Omental fat pad (tissue), 4 donors: ENCODE measurements at places on chromosomes 3 and 15. TPM values are rescaled to one million over a fixed set of nuclear protein-coding genes. Genes with fewer than 3 reads are reported as not detected.

Gene GOLGA8A
- 64.6 TPM for total RNA-seq

DNA sequence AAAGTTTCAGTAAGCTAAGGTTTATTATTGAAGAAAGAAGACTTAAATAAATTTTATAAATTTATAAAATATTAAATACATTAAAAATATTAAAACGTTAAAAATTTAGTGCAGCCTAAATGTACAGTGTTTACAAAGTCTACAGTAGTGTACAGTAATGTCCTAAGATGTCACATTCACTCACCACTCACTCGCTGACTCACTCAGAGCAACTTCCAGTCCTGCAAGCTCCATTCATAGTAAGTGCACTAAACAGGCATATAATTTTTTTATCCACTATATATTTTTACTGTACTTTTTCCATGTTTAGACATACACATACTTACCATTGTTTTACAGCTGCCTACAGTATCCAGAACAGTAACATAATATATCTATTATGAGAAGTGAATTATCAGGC, 51.5 kb downstream of the TJP1 start:
- DNase-seq, result no peak

GRCh38 chr3:105611304-105612192, 244.8 kb downstream of the ALCAM start:
- no peak for DNase-seq

Gene RBSN
- 32.3 TPM for total RNA-seq

GRCh38 chr15:70438776-70439175, 324.6 kb downstream of the UACA start:
- no peak for DNase-seq

Gene MORC1
- not detected for total RNA-seq
